HL-60 (cell line): ENCODE measurements at places on chromosomes 13 and 19.

DNA sequence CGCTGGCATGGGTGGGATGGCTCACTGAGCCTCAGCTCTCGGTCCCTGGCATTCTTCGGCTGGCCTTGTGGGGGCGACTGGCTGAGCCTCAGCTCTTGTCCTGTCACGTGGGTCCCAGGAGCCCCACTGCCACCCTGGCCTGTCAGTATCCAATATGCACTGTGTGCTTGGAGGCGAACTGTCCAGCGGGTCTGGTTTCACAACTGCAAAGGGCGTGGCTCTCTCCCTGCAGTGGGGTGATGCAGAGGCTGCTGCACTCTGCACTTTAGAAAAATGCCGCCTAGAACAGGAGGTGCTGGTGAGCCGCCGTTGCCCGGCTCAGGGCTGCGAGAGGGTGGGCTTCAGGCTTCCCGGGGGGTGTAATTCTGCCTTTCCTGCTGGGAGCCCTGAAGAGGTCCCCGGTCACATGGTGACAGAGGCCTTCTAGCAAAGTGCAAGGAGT is 17.0 kb upstream of the TMEM255B start:
- DNase-seq, result peak; percentile 89

DNA sequence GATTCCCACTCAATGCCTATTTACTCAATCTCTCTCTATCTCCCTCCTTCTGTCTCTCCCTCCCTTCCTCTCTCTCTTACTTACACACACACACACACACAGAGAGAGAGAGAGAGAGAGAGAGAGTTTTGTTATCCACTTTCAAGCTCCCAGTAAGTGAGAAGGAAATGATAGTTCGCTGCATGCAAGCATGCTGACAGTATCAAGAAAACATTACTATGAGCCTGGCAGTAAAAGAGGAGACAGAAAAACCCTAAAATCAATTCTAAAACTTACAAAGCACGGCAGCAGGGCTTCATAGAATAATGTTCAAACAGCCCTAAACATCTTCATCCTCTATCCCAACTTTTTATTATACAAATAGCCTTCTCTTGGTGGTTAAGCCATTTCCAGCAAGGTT is 171.9 kb downstream of the FOXO1 start:
- no peak for DNase-seq

- DNase-seq, result no peak
Measured at GRCh38 chr19:16014923-16015804, 61.1 kb upstream of the TPM4 start.

DNA sequence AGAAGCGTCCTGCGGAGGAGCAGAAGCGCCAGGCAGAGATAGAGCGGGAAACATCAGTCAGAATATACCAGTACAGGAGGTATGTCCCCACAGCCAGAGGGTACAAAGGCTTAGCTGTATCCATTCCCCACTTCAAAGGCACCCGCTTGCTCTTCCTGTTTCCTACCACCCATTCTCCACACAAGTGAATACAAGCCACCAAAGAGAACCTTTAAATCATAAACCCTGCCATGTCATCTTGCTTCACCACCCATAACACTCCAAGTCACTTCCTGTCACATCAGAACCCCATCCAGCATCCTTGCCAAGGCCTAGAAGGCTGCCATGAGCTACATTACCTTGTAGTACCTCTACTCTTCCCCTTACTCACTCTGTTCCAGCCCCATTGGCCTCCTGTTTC is 205.8 kb downstream of the LMO7 start:
- no peak for DNase-seq

DNA sequence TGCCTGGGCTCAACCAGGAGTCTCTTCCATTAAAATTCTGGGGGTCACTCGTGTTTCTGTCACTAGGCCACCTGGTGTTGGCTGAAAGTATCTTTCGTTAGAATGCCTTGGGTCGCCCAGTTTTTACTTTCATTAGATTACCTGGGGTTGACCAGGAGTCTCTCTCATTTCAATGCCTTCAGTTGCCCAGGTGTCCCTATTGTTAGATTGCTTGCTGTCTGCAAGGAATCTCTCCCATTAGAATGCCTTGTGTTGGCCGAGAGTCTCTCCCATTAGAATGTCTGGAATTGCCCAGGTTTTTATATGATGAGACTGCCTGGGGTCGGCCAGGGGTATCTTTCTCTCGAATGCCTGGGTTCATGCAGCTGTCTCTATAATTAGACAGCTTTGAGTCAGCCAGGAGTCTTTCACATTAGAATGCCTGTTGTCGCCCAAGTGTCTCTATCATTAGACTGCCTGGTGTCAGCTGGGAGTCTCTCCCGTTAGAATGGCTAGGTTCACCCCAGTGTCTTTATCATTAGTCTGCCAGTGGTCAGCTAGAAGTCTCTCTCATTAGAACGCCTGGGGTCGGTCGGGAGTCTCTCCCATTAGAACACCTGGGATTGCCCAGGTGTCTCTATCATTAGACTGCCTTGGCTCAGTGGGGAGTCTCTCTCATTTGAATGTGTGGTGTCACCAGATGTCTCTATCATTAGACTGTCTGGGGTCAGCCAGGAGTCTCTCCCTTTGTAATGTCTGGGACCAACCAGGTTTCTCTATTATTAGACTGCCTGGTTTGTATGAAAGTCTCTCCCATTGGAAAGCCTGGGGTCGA is 1446.8 kb downstream of the UQCRFS1 start:
- DNase-seq, result no peak

DNA sequence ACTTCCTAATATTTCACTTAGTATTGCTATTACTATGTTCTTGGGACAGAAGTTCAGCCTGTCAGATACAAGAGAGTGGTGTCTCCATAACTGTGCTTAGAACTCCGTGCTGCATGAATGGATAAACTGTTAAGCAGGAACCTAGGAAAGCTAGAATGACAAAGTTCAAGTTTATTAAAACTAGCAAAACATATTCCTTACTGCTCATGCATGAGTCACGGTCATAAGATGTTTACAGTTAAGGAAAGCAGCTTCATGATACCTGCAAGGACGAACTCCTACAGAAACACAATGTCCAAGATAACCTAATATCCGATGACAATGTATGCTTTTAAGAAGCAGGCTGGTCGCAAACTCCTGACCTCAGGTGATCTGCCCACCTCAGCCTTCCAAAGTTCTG is 6.0 kb upstream of the ZNF765 start:
- no peak for DNase-seq

- peak; percentile 48 for DNase-seq
Measured at GRCh38 chr13:19601749-19602725, 31.4 kb upstream of the MPHOSPH8 start.

DNA sequence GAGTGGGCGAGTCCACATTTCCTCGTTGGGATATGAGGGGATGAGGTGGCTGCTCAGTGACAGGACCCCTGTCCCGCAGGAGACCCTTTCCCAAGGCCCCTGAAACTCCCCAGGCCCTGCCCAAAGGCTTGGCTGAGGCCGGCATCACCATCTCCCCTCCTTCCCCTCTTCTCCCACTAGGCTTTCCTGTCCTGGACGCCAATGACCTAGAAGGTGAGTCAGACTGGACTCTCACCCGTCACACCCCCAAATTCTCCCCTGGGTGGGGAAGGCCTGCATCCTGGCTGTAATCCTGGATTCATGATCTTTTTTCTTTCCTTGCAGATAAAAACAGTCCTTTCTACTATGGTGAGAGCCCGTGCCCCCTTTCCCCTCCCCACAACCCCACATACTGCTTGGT is 5.3 kb downstream of the FXYD3 start:
- no peak for DNase-seq

DNA sequence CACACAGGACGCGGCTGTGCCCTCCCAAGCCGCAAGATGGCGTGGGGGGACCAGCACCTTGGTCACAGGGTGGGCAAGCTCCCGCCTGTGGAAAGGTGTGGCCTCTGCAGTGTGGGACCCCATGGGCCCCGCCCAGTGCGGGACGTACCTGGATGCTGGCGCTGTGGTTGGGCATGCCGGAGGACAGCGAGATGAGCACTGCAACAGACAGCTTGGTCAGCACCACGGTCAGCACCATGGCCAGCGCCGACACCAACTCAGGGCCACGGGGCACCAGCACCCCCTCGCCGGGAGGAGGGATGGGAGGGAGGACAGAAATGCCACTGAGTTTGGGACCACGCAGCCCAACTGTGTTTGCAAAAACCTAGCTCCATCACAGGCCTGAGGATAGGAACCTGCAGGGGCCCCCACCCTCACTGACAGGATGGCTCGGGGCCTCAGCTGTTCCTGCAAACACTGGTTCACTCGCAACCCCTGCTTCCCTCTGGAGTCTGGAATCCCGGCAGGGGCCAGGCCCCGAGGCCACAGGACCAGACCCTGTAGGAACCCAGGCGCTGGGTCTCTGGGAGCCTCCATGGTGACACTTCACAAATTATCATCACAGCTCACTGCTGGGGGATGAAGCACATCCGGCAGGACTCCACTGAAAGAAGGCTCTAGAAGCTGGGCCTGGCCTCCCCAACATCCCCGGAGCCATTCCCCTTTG is 27.1 kb downstream of the IZUMO4 start:
- no peak for DNase-seq

DNA sequence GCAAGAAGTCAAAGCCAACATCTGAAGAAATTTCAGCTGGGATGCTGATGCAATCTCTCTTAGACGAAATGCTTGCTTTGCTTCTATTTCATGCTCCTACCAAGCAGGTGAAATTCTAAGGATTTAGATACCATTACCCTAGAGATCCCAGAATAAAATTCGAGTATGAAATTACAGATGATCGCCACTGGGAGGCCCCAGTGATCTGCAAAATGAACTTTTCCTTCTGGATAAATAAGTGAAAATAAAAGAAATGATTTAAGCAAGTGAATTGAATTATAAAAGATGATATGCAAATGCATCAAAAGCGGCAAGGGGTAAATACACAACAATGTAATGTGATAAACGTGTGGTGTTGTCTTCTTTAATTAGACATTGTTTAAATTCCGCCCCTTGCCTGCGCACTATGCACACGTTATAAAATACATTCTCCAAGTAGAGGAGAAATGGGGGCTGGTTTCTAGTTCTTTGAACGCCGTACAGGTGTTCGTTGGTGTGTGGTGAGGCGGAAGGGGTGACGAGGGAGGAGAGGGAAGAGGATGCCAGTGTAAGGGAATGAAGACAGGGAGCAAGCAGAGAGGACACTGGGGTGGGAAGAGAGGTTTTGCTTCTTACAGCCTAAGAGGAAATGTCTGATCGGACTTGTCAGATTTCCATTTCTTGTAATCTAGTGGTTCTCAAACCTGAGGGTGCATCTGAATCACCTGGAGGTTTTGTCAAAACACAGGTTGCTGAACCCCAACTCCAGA is 58.0 kb downstream of the ERCC5 start:
- no peak for DNase-seq

- DNase-seq, result no peak
Measured at GRCh38 chr13:47859165-47859564, 141.9 kb downstream of the SUCLA2 start.

GRCh38 chr13:51258612-51259548 is 36.7 kb downstream of the FAM124A start:
- DNase-seq, result peak; percentile 72

DNA sequence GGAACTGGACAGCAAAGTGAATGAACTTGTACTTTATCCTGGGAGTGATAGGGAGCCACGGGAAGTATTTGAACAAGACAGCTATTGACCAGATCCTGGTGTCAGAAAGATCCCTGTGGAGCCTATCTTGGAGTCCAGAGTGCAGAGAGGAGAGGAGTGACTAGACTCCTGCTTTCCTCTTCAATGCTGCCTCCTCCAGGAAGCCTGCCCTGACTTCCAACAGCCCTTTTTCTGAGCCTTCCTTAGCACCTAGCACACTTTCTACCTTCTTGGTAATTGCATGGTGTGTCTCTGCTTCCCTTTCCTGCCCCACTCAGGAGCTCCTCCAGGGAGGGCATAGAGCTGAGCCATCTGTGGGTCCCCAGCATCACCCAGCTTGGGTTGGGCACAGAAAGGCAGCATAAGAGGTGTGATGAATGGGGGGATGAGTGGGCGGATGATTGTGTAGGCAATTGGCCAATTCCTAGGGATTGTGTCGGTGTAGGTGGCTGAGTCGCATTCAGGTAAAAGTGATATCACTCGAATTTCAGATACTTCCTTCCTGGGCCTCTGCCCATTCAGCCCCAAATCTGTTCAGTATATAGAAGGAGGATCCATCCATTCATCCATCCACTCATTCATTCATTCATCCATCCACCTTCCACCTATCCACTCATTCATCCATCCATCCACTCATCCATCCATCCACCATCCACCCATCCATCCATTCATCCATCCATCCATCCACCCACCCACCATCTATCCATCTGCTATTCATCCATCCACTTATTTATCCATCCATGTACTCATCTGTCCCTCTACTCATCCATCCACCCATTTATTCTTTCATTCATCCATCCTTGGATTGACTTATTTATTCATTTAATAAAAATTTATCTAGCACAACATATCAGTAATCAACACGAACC is 26.9 kb downstream of the CYP4F22 start:
- no peak for DNase-seq

DNA sequence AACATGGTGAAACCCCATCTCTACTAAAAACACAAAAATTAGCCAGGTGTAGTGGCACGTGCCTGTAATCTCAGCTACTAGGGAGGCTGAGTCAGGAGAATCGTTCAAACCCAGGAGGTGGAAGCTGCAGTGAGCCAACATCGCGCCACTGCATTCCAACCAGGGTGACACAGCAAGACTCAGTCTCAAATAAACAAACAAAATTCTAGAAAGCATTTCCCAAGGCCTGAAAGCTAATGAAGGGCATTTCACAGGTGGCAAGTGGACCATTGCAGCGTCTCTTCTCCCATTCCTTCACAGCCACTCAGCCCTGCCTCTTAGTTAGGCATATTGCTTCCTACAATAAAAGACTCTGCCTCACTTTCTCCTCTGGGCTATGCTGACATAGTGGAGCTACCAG is 13.5 kb upstream of the RXFP2 start:
- no peak for DNase-seq

GRCh38 chr13:59914556-59914955 is 249.2 kb downstream of the DIAPH3 start:
- DNase-seq, result no peak

DNA sequence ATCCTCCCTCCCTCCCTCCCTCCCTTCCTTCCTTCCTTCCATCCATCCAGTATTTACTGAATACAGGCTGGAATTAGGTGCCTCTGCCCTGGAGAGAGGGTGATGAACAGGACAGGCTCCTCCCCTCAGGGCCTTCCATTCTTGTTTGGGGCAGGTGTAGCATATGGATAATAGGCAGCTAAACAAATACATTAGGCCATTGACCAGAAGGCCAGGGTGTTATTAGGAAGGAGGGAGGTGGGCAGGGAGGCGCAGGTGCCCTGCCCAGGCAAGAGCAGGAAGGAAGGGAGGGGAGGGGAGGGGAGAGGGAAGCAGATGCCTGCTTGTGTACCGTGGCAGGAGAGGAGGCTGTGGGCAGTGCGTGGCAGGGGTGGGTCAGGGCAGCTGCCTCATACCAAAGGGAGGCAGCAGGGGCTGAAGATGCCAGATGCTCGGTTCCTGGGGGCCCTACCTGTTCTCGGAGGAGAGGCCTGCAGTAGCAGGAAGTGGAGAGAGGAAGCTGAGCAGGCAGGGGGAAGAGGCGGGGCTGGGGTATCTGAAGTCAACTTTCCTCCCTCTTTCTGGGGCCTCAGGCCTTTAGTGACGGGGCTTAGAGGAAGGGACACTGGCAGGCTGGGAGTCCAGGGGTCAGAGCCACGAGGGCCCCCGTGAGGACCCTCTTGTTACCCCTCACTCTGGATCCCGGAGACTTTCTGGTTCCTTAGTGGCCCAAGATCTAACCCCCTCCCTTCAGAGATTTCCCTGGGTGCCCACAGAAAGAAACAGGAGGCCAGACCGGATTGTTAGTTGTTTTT is at the start of gene RINL:
TSS of gene RINL (minus strand) at position 495 of the 794 bp plus-strand sequence. CDS start 1,533 bp downstream, outside the sequence.
- DNase-seq, result peak; percentile 81

GRCh38 chr19:10612499-10613119 is 12.7 kb upstream of the SLC44A2 start:
- no peak for DNase-seq

GRCh38 chr13:31803311-31803710 is 64.0 kb downstream of the RXFP2 start:
- DNase-seq, result peak; percentile 36
